RWPE1 (cell line): ENCODE measurements at places on chromosomes 1 and 21.

GRCh38 chr1:245771511-245772281 lies 616.9 kb downstream of the KIF26B start:
- DNase-seq: no peak

- DNase-seq: no peak
Measured at GRCh38 chr1:27372808-27373690, 1.6 kb downstream of the FCN3 start.

GRCh38 chr1:159015440-159015909 lies 5.8 kb downstream of the IFI16 start:
- peak; percentile 35 for DNase-seq

- DNase-seq: no peak
Measured at GRCh38 chr21:33393348-33393747, 9.9 kb upstream of the IFNGR2 start.

DNA sequence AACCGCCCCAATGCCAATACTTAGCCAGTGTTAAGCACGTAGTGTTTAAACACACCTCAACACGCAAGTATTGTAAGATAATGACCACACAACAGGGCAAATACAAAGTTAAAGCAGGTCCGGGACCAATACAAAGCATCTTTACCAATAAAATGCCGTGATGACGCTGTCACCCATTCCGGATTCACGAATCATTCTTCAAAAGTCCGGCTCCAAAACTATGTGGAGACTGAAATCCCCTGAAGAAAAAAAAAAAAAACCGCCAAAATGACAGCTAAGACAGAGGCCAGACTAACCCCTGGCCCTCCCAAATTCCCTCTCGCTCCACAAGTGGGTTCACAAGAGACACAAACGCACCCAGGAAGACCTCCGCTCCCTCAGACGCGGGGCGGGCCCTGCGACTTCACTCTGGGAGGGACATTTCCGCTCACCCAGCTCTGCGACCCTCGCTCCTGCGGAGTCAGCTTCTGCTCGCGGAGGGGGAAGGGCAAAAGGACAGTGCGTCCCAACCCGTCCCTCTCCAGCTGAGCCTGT lies 625 bp upstream of the DARS2 start:
- DNase-seq: no peak

GRCh38 chr1:191290441-191290840 lies 812.8 kb upstream of the BRINP3 start:
- DNase-seq: no peak
